ENCODE measurements at places on chromosomes 4 and X.

DNA sequence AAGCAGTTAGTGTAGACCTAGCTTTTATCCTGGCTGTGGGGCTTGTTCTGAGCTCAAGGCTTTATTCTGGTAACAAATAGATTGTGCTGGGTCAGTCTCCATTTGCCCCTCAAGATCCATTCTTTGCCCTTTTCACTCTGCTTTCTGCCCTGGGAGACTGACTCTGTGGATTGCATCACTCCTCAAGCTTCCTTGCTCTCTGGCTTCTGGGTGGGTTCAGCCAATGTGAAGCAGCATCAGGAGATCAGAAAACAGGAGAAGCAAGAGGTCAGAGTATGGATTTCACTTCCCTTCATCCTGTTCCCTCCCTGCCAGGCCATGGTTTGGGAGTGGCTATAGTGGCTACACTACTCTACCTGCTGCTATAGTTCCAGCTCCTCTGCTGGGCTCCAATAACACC is 184.1 kb upstream of the NDP start:
- DNase-seq, result no peak

DNA sequence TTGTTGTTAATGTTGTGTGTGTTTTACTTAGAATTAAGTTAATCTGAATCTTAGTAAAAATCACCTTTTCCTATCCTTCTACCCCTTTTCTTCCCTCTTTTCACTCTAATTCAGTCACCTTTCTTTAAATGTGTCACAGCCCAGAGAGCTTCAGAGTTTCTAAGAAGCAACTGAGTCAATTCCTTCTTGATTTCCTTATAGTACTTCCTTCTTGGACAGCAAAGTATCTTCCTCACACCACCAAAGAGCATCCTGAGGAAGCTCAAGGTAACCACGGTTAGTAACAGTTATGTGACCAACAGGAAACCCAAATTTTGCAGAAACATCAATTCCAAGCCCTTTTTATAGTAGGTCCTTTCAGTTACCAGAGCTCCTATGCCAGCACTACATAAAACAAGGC is 243.2 kb upstream of the BMP3 start:
- no peak for DNase-seq

- DNase-seq, result no peak
These were observed 127.3 kb downstream of the PRSS12 start for GRCh38 chr4:118225511-118225910.

GRCh38 chr4:2768921-2769336 is 12.8 kb upstream of the TNIP2 start:
- no peak for DNase-seq

GRCh38 chrX:129650821-129651510 is 3.8 kb downstream of the APLN start:
- no peak for DNase-seq
